Smooth muscle cell of the pulmonary artery (primary cell): ENCODE measurements at places on chromosomes 16 and 17. TPM values are rescaled to one million over a fixed set of nuclear protein-coding genes. Genes with fewer than 3 reads are reported as not detected.

HLF gene
- 0.39 TPM in 1 of 2 replicates, not detected in the other for total RNA-seq

RNFT1 gene
- total RNA-seq: 14.8 and 18.1 TPM in 2 replicates

SLC13A2 gene
- not detected in 2 replicates for total RNA-seq

TMC7 gene
- 0.85 and 2.7 TPM in 2 replicates for total RNA-seq

SIAH1 gene
- 30.8 and 34.4 TPM in 2 replicates for total RNA-seq

SAT2 gene
- total RNA-seq: 34.7 and 35.4 TPM in 2 replicates

KRT36 gene
- total RNA-seq: not detected in 2 replicates

ITGAX gene
- not detected in 2 replicates for total RNA-seq

CFAP52 gene
- total RNA-seq: 0.20 TPM in 2 replicates

OTOA gene
- under 0.01 and 0.07 TPM in 2 replicates for total RNA-seq

TM4SF5 gene
- not detected in 2 replicates for total RNA-seq

GCGR gene
- not detected in 2 replicates for total RNA-seq

JPT1 gene
- 57.6 and 68.6 TPM in 2 replicates for total RNA-seq

TVP23A gene
- 0.07 TPM in 1 of 2 replicates, not detected in the other for total RNA-seq

CPD gene
- 201 and 212 TPM in 2 replicates for total RNA-seq

CRAMP1 gene
- 8.7 and 10.2 TPM in 2 replicates for total RNA-seq

TBC1D3K gene
- 0.07 TPM in 1 of 2 replicates, not detected in the other for total RNA-seq

DPEP2 gene
- total RNA-seq: not detected in 2 replicates

ERAL1 gene
- total RNA-seq: 28.4 and 36.1 TPM in 2 replicates

GJC1 gene
- 27.7 and 40.1 TPM in 2 replicates for total RNA-seq

CLEC18B gene
- total RNA-seq: 0.59 and 1.6 TPM in 2 replicates

DHRS11 gene
- 4.6 and 4.9 TPM in 2 replicates for total RNA-seq

PHKG2 gene
- total RNA-seq: 16.4 and 17.3 TPM in 2 replicates

TEX19 gene
- total RNA-seq: 0.07 TPM in 1 of 2 replicates, not detected in the other

RNU2-1 gene
- total RNA-seq: not detected in 2 replicates
